ENCODE measurements at places on chromosomes 16 and 17. TPM values are rescaled to one million over a fixed set of nuclear protein-coding genes. Genes with fewer than 3 reads are reported as not detected.

Gene NPTX1
- total RNA-seq: under 0.01 TPM

Gene SULT1A2
- total RNA-seq: not detected

- no peak for DNase-seq
These were observed 32.0 kb downstream of the ZNF469 start for GRCh38 chr16:88414521-88415380.

GRCh38 chr16:4588961-4589360, 25.7 kb downstream of the UBALD1 start:
- no peak for DNase-seq

- no peak for DNase-seq
These were observed 159.5 kb downstream of the MSI2 start for GRCh38 chr17:57415751-57416207.

- no peak for DNase-seq
These were observed 67.8 kb upstream of the FA2H start for GRCh38 chr16:74842413-74842812.

GRCh38 chr16:81539009-81539758, 94.6 kb downstream of the CMIP start:
- DNase-seq: no peak

- no peak for DNase-seq
These were observed 19.3 kb downstream of the CD2BP2 start for GRCh38 chr16:30335598-30336474.

All from dermis blood vessel endothelial cell (primary cell).